ENCODE measurements at places on chromosomes 1 and 21.

GRCh38 chr1:94539496-94539895 lies 2.1 kb downstream of the F3 start:
- DNase-seq = no peak

- DNase-seq = no peak
Measured at GRCh38 chr1:46284597-46285564, 18.5 kb downstream of the LRRC41 start.

DNA sequence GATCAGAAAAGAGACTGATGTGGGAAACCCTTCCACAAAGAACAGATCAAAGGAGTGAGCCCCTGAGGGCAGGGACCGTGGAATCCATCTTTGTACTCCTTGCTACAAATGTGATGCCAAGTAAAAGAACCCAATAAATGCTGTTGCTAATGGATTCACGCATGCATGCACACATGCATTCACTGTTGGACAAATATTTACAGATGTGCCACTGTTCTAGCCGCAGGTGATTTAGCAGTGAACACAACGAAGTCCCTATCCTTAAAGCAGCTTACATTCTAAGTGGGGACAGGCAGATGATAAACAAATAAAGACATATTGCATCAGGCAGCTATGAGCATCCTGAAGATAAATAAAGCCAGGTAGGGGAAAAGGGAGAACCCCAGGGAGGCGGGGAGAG lies 67.8 kb downstream of the ITPKB start:
- no peak for DNase-seq

- DNase-seq = no peak
Measured at GRCh38 chr1:76231320-76231719, 156.8 kb downstream of the ST6GALNAC3 start.

GRCh38 chr1:204250428-204251030 lies 36.7 kb upstream of the GOLT1A start:
- DNase-seq = no peak
